ENCODE measurements at places on chromosomes 5 and 9.

- DNase-seq = no peak
Measured at GRCh38 chr9:87959916-87960581, 14.3 kb downstream of the CDK20 start.

- no peak for DNase-seq
Measured at GRCh38 chr9:15541872-15542271, 11.0 kb upstream of the CCDC171 start.

- DNase-seq = no peak
Measured at GRCh38 chr9:2208465-2208864, 193.3 kb downstream of the SMARCA2 start.

- DNase-seq = no peak
Measured at GRCh38 chr5:14959399-14960119, 88.0 kb upstream of the ANKH start.

- DNase-seq = no peak
Measured at GRCh38 chr5:86525622-86526021, 92.1 kb upstream of the COX7C start.

- DNase-seq = no peak
Measured at GRCh38 chr9:97431044-97431441, 19.1 kb downstream of the TDRD7 start.

DNA sequence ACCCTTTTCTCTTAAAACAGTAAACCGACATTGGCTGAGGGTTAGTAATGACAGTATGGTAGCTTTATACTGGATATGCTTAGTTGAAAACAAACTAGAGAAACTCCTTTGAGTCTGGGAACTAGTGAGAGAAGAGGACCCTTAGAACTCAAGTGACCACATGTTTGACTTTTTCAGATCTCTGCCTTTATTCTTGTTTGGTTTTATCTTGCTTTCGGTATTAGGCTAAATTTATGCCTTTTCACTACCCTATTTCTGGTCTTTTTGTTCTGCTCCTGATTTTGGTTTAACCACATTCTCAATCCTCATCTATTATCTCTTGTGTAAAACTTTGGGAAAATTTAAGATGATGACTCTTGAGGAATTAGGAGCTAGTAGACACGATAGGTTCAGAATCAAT, 11.0 kb downstream of the SNAPC3 start:
- no peak for DNase-seq

DNA sequence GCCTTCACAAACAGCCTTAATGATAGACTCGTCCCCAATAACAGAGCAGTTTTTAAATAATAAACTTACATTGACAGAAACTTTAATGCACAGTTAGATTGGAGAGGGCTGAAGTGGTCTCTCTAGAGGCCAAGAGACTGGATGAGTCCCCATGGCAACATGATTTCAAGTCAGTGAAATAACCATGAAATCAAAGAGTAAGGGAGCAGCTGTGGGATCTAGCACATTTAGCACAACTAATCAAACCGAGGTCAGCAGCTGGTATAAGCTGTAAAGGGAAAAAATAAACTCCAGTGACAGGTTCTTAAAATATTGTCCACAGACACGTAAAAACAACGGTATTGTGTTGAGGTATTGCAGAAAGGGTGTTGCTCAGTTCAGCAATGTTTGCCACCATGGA, 916.6 kb downstream of the DNAH5 start:
- no peak for DNase-seq

DNA sequence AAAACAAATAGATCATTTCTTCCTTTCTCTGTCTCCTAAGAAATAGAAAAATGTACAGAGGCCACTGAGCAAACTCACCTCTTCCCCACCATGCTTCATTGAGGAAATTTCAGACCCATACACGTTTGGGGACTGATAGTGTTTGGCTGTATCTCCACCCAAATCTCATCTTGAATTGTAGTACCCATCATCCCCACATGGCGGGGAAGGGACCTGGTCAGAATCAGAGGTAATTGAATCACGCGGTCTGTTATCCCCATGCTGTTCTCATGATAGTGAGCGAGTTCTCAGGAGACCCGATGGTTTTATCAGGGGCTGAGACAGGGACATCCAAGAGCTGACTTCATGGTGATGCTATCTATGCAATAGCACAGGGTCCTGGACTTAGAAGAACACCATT, 1655.8 kb downstream of the MAT2B start:
- no peak for DNase-seq

- peak; percentile 13 for DNase-seq
Measured at GRCh38 chr5:151772029-151772845, 483 bp downstream of the G3BP1 start.

- no peak for DNase-seq
Measured at GRCh38 chr9:137881591-137882505, 4.3 kb downstream of the CACNA1B start.

DNA sequence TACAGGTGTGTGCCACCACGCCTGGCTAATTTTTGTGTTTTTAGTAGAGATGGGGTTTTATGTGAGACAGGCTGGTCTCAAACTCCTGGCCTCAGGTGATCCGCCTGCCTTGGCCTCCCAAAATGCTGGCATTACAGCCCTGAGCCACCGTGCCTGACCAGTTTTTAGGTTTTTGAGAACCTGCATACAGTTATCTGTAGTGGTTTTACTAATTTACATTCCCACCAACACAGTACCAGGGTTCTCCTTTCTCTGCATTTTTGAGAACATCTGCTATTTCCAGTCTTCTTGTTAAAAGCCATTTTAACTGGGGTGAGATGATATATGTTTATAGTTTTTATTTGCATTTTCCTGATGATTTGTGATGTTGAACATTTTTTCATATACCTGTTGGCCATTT, 12.8 kb downstream of the DMXL1 start:
- no peak for DNase-seq

GRCh38 chr5:156121882-156122281, 205.1 kb upstream of the SGCD start:
- no peak for DNase-seq

- no peak for DNase-seq
Measured at GRCh38 chr5:135360278-135361274, 38.5 kb downstream of the MACROH2A1 start.

DNA sequence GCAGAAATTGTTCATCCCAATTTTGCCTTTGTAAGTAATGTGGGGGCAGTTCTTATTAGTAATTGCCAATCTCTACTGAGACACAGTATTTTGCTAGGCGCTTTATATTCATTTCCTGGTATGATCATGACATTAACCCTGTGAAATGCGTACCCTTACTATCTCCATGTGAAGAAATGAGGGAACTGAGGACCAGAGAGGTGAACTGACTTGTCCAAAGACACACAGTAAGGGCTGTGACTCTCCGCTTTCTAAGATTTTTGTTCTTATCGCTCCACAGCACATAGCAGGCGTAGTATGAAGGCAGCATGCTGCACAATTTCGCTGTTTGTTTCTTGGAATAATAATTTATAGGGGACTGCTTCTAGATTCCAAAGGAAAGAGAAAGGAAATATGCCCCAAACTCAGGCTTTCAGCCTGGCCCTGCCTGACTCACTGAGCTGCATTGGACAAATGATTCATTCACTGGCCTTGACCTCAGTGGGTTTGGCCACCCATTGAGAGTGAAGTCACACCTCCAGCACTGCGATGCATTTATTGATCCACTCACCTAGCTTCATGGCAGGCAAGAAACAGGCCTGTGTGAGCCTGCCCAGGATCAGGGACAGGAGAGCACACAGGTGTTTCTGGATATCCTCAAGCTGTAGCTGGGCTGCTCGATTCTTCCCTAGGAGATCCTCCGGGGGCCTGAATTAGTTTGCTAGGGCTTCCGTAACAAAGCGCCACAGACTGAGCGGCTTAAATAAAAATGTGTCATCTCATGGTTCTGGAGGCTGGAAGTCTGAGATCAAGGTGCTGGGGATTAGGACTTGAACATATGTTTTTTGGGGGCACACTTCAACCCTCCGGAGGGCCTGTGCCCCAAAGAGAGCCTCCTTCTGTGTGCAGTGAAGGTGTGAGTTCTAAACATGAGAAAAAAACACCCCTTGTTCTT, 7.2 kb upstream of the DUSP1 start:
- no peak for DNase-seq

- DNase-seq = no peak
Measured at GRCh38 chr5:25850581-25850980, 1187.8 kb downstream of the CDH9 start.

- no peak for DNase-seq
Measured at GRCh38 chr5:54867310-54867944, 118.0 kb downstream of the ESM1 start.

- no peak for DNase-seq
Measured at GRCh38 chr5:60830581-60831127, 13.4 kb downstream of the ELOVL7 start.

GRCh38 chr9:18020121-18020745, 441.4 kb downstream of the SH3GL2 start:
- DNase-seq = no peak

DNA sequence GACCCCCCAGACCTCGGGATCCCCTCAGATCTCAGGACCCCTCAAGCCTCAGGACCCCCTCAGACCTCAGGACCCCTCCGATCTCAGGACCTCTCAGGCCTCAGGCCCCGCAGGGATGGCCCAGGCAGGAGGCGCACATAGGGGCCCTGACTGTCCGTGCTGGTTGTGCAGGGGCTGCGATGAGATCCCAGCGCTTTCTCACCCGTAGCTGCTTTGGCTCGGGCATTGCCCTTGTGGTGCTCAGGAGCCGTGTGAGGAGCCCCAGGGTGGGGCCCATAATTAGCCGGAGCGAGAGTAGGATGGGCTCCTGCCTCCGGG, 680 bp upstream of the LPCAT1 start:
- DNase-seq = no peak

- no peak for DNase-seq
Measured at GRCh38 chr9:130185017-130185416, 12.8 kb downstream of the NCS1 start.

GRCh38 chr9:36401164-36401740, 1.2 kb upstream of the RNF38 start:
- DNase-seq = no peak

- no peak for DNase-seq
Measured at GRCh38 chr5:37789991-37790390, 49.9 kb downstream of the GDNF start.

GRCh38 chr5:43769571-43770355, 166.8 kb downstream of the NNT start:
- DNase-seq = no peak

- DNase-seq = no peak
Measured at GRCh38 chr5:572398-573019, 39.6 kb upstream of the CEP72 start.

Measured in T-helper 1 cell (primary cell).